SJSA1 (cell line): ENCODE measurements at places on chromosomes 6 and 20.

- no peak for DNase-seq
These were observed 228.7 kb downstream of the BCKDHB start for GRCh38 chr6:80335121-80335531.

- no peak for DNase-seq
These were observed 10.2 kb downstream of the FOXC1 start for GRCh38 chr6:1619673-1620503.

DNA sequence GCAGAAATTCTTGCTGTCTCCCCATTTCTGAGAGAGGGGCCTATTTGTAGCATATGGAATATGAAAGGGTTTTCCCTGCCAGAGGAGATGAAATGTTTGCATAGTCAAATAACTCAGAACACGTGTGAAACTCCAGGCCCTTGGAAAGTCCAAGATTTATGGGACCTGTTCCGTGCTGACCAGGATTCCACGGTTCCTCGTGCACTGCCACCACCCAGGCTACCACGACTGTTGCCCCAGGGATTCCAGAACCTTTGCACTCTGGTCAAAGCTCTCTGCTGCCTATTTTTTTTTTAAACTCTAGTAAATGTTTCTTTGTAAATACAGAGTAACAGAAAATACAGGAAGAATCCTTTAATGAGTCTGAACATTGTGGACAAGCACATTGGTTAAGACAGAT, 35.0 kb downstream of the MYLK4 start:
- no peak for DNase-seq

DNA sequence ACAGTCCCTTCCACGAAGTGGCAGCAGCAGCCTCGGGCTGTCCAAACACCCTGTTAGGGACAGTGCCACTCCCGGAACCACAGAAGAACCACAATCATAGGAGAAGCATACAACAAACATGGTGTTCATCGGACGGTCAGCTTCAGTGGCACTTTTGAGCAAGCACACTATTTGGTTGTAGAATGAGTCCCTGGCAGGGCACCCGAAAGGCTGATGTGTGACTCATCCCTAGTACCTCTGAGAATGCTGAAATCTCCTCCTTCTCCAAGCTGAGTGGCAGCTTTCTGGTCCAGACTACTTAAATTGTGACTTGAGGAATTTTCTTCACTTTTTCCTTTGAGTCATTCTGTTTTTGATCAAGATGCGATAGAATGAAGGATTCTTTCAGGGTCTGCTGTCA, 282.5 kb downstream of the ESR1 start:
- DNase-seq, result peak; percentile 35
